ENCODE measurements at places on chromosomes 11 and 22.

DNA sequence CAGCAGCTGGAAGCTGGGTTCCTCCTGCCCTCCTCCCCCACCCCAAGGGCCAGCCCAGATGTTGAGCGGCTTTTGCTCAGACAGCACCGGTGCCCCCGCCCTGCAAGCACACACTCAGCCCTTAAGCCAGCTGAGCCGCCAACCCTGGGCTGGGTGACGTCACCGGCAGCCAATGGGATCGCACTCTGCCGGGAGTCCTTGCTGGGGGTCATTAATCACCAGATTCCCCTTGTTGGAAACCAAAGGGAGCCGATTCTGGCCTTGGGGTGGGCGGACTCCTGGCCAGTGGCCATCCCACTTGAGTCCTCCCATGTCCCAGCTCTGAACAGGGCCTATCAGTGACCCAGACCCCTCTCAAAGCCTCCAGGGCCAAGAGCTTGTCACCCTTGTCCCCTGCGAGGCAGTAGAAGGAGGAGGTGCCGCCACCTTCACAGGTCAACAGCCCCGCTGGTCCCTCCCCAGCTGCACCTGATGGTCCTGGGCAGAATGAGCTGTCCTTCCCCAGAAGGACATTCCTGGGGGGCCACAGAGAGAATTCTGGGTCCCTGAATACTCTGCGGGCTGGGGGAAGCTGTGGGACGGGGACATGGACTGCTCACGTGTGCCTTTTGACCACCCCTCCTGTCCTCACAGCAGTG lies 7.4 kb downstream of the DUSP8 start:
- peak; percentile 61 for DNase-seq

DNA sequence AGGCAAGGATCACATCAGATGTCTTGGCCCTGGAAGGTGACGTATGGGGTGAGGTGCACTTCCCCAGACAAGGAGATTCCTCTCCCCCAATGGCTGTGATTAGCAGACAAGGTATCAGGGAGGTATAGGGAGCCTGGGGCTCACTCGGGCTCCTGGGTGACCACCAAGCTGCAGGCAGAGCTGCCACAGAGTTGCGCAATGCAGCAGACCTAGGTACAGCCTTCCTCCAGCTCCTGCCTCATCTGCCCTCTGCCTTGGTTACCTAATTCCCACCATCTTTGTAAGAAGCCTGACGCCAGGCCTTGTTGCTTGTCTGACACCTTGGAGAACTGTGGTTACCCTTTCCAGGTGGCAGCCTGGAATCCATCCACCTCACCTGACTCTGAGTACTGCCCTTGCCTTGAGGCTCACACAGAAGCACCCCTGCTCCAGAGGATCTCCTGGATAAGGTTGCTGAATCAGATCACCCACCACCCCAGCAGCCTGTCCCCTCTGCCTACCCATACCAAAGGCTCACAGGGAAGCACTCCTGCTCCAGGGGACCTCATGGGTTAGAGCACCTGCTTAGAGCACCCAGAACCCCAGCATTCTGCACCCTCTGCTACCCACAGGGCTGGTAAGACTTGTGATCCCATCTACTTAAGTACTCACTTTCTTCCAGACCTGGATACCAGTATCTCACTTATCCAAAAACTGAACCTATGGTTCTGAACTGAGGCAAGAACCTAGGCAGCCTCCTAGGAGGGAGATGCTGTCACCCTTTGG lies 40.4 kb downstream of the GAB4 start:
- no peak for DNase-seq

- peak; percentile 33 for DNase-seq
Measured at GRCh38 chr11:44351006-44351660, 41.2 kb upstream of the ALX4 start.

GRCh38 chr22:48226026-48227013 lies 1463.9 kb downstream of the TBC1D22A start:
- DNase-seq = no peak

DNA sequence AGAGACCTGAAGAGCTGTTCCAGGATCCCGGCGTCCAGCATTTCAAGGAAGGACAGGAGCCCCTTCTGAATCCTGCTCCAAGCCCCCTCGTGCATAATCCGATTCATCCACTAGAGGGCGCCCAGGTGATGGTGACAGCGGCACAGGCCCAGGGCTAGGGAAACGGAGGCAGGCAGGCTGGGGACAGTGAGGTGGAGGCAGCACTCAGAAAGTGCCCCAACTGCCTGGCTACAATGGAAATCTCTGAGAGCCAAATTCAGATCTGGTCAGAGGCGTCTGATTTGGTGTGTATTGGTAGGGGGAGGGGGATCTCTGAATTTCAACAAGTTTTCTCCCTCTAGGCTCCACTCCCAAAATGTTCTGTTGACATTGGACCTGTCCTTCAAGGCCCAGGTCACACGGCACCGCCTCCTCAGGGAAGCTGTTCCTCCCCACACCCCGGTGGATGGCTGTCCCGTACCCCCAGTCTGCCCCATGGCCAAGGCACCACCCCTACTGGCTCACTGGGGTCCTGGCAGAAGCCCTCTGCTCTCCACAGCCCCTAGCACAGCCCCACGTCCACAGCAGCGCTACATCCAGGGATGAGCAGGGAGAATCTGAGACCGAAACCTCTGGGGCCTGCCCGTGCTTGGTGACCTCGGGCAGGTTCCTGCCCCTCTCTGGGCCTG lies 142.9 kb downstream of the CRYBB2 start:
- DNase-seq = peak; percentile 39

GRCh38 chr11:111135101-111135500 lies 110.4 kb upstream of the POU2AF2 start:
- DNase-seq = no peak

DNA sequence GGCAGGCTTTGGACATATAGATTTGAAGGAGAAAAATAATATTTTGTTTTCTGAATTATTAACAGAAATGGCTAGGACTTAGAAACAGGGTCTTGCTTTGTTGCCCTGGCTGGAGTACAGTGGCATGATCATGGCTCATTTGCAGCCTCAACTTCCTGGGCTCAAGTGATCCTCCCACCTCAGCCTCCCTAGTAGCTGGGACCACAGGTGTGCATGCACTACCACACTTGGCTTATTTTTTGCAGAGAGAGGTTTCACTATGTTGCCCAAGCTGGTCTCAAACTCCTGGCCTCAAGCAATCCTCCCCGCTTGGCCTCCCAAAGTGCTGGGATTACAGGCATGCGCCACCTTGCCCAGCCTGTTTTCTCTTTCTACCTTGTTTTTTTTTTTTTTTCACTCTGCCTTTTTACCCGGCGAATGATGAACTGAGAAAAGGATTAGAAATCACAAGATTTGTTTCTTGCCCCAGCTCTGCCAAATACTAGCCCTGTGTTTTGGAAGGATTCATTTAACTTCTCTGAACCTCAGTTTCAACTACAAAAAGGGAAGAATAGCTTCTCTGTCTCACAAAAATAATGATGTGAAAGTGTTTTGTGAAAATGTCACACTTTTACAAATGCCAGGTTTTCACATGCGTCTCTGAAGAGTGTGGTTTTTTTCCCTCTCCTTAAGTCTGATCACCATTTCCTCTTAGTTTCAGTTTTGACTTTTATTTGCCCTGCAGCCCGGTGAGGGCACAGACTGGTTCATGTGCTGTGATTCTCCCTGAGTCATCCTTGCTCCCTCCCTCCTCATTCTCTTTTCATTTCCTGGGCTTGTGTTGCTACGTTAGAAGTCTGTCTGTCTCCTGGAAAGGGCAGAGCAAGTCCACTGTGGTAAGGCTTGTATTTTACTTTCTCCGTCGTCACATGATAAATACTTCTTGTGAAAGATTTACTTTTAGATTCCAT lies 67.7 kb downstream of the BCL2L13 start:
- DNase-seq = peak; percentile 92

GRCh38 chr11:63262547-63262946 lies 19.1 kb upstream of the SLC22A25 start:
- DNase-seq = no peak

DNA sequence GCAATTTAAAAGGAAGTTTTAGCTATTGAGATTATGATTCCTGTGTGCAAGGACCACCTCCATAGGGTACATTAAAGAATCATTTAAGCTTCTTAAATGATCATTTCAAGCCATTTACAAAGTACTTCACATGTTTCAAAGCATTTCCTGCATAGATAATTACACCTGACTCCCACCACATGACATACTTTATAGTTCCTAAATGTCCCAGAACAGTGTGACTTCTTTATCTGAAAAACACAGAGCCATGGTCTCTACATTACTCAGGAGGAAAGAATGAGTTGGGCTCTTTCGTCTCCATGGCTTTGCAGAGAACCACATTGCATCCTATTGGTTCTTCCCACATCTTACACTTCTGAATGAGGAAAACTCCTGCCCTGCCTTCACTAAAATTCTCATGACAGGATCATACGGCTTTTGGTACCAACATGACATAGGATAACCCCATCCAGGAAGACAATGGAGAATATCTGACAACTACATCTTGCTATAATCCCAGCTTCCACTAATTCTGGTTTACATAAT lies 88.6 kb downstream of the ETS1 start:
- DNase-seq = no peak

- no peak for DNase-seq
Measured at GRCh38 chr22:23351321-23351720, 171.0 kb downstream of the BCR start.

GRCh38 chr22:45970705-45971407 lies 6.1 kb downstream of the WNT7B start:
- peak; percentile 25 for DNase-seq

DNA sequence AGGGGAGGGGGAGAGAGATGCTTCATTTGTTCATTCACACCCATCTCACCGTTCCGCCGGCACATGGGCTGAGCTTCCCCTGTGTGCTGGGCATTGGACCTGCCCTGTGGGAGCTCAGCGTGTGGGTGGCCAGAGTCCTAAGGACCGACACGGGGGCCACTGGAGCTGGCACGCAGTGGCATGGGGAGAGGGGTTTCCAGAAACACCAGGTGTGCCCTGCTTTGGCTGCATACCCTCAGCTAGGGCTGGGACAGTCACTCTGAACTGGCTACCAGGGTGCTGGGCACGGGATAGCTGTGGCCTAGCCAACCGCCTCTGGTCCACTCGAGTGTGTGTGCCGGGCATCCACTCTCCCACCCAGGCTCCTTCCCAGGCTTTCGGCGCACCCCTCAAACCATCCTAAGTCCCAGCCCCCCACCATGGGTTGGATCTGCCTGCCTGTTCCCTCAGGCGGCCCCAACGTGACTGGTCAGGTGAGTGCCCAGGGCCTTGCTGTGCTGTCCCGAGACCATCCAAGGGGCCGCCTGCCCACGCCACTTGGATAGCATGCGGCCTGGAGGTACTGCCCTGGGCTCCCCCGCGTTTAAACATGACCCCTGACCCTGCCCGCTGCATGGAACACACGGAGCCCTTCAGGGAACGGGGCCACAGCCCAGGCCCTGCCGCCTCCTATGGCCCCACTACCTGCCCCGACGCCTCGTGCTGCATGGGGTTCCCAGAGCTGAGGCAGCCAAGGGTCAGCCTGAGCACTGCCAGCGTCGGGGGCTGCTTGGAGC lies 51.6 kb upstream of the LINC01488 start:
- no peak for DNase-seq

DNA sequence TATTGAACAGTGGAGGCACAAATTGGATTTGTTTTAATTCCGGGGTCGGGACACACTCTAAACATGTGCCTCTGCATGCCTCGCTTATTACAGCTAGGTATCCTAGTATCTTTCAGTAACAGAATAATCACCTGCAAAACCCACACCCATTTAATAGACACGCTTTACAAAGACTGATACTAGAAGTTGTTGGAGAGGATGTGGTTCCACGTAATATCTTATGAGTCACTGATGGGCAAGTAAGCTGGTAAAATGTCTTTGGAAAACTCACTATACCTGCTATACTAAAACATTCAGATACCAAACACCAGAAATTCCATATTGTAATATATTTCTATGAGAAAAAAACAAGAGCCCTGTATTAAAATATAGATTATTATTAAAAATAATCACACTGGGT lies 84.0 kb downstream of the GGTLC2 start:
- no peak for DNase-seq

GRCh38 chr11:19777377-19778102 lies 64.9 kb downstream of the NAV2 start:
- peak; percentile 7 for DNase-seq

DNA sequence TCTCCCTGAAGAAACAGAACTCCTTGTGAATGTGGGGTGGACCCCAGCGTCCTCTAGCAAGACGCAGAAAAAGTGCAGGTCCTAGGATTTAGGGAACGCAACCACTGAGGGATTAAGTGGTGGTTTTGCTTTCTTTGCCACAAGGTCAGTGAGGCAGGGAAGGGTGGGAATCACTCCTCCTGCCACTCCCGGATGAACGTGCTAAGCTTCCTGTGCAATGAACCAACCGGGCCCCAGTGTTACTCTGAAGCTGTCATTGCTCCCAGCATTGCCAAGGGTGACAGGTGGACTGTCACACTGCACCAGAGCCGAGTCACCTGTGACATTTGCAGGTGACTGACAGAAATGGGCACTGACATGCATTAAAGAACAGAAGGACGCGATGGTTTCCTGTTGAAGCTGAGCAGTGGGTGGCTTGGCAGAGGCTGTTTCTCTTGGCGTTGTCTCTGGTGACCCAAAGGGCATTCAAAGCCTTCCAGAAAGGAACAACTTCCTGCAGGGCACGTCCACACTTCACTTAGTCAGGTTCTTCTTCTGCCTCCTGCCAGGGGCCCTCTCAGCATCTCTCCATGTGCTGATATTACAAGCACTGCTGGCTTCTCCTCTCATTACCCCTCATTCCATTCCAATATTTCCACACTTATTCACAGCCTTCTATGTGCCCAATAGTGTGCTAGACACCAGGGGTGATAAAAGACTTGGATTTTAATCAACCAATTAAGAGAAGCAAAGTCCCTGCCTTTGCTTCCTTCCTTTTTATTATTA lies 9.7 kb downstream of the KIRREL3 start:
- DNase-seq = no peak

DNA sequence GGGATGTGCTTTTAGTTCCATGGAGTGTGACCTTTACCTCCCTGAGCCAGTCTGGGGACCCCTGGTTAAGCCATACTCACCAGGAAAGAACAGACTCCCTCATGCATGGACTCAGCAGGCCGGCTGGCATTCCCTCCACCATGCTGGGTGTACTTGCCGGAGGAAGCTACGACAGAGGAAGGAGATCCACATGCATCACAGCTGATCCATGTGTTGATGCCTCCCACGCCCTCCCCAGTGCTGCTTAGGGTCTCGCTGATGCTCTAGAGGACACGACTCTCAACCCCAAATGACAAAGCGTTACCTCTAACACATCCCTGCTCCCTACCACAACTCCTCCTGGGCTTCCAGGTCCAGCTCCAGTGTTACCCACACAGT lies 39.8 kb downstream of the GAB4 start:
- no peak for DNase-seq
